Lung (tissue), 17 donors: ENCODE measurements at places on chromosomes 1 and 21. TPM values are rescaled to one million over a fixed set of nuclear protein-coding genes. Genes with fewer than 3 reads are reported as not detected.

- no peaks in the 10 kb centered on the region for H3K36me3 ChIP-seq
- no peaks in the 10 kb centered on the region for H3K4me1 ChIP-seq
- no peak overlapping the region for H3K4me3 ChIP-seq
- no peak overlapping the region for H3K27ac ChIP-seq
- no peak for DNase-seq
- peaks cover 5% of the 10 kb centered on the region for H3K27me3 ChIP-seq
Observed at GRCh38 chr1:37430103-37430985, 44.0 kb upstream of the ZC3H12A start.

DNA sequence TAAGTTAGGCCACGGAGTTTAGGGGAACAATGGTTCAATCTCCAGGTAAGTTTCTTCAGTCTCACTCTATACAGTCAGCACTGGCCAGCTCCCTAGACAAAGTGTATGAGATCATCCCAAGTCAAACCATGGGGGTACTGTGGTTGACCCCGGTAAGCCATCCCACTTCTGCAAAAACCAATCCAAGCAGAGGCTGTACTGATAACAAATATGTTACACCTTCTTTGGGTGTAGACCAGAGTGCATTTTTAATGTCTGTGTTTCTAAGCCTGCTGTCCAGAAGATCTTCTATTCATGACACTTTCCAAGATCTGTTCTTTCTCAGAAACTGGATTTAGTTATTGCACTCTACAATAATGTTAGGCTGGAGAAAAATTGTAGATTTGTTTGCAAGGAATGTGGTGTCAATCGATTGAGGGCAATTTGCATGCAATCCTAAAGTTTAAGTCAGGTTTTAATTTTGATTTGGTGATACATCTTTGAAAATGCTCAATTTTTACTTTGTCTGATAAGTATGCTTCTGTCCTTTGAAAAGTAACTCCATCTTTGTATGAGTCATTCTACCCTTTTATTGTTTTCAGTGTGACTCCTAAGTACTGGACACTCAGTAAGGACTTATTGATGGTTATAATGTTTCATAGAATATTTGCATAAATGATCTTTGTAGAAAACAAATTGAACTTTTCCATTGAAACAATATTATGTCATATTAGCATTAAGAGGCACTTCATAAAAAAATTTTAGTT lies 152.4 kb downstream of the HLX start:
- peaks cover 7% of the 10 kb centered on the region for H3K4me1 ChIP-seq
- H3K27ac ChIP-seq, result no peak overlapping the region
- H3K4me3 ChIP-seq, result no peak overlapping the region
- no peak for DNase-seq

DNA sequence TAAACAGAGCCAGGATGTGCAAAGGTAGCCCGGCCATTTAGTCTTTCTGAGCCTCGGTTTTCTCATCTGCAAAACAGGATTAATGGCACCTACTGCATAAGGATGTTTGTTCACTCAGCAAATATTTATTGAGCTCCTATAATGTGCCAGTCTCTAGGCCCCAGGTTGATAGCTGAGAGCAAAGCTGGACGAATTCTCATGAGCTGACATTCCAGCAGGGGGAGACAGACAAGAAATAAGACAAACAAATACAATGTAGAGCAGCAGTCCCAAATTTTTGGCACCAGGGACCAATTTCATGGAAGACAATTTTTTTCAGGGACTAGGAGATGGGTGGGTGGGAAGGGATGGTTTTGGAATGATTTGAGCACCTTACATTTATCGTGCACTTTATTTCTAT lies 74.3 kb upstream of the PAX7 start:
- peak; percentile 9 for DNase-seq
- no peaks in the 10 kb centered on the region for H3K4me1 ChIP-seq
- no peak overlapping the region for H3K4me3 ChIP-seq

DNA sequence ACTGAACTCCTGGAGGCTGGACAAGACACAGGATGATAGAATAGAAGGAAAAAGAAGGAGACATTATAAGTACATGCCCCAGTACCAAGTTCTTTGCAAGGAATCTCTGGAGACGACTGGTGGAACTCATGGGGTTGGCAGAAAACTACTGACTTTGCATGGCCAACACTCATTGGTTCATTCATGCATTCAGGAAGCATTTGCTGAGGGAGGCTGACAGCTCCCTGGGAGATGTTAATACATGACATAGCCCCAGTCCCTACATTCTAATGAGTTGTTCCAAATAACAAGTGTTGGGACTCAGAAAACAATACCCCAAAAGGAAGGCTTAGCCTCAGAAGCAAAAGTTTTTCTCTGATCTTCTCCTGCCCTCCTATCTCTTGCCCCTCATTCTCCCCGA lies 172.8 kb upstream of the IRF2BP2 start:
- no peaks in the 10 kb centered on the region for H3K4me1 ChIP-seq
- no peak overlapping the region for H3K27ac ChIP-seq
- H3K36me3 ChIP-seq, result no peaks in the 10 kb centered on the region
- H3K4me3 ChIP-seq, result no peak overlapping the region
- H3K27me3 ChIP-seq, result peaks cover 18% of the 10 kb centered on the region

GRCh38 chr1:211632117-211632807 lies 43.2 kb downstream of the NEK2 start:
- no peaks in the 10 kb centered on the region for H3K36me3 ChIP-seq
- no peaks in the 10 kb centered on the region for H3K4me1 ChIP-seq
- no peak for DNase-seq
- H3K27me3 ChIP-seq, result no peaks in the 10 kb centered on the region
- H3K27ac ChIP-seq, result no peak overlapping the region

GRCh38 chr21:39713905-39714304 lies 31.1 kb upstream of the IGSF5 start:
- no peak overlapping the region for H3K27ac ChIP-seq
- no peaks in the 10 kb centered on the region for H3K27me3 ChIP-seq
- no peaks in the 10 kb centered on the region for H3K4me1 ChIP-seq
- no peak for DNase-seq

- H3K4me3 ChIP-seq, result no peak overlapping the region
- no peak for DNase-seq
- no peak overlapping the region for H3K27ac ChIP-seq
- no peaks in the 10 kb centered on the region for H3K36me3 ChIP-seq
- peaks cover 3% of the 10 kb centered on the region for H3K4me1 ChIP-seq
- no peaks in the 10 kb centered on the region for H3K27me3 ChIP-seq
Observed at GRCh38 chr1:53590104-53590503, 130.9 kb downstream of the DMRTB1 start.

- no peaks in the 10 kb centered on the region for H3K27me3 ChIP-seq
- no peak for DNase-seq
- no peaks in the 10 kb centered on the region for H3K36me3 ChIP-seq
- H3K27ac ChIP-seq, result no peak overlapping the region
- H3K4me3 ChIP-seq, result no peak overlapping the region
- no peaks in the 10 kb centered on the region for H3K4me1 ChIP-seq
Observed at GRCh38 chr1:198701766-198702539, 63.1 kb downstream of the PTPRC start.

GRCh38 chr21:45877821-45878469 lies 103.6 kb upstream of the COL6A1 start:
- no peaks in the 10 kb centered on the region for H3K36me3 ChIP-seq
- H3K27ac ChIP-seq, result no peak overlapping the region
- H3K27me3 ChIP-seq, result no peaks in the 10 kb centered on the region

- H3K4me1 ChIP-seq, result no peaks in the 10 kb centered on the region
- no peak for DNase-seq
- no peak overlapping the region for H3K27ac ChIP-seq
- H3K36me3 ChIP-seq, result no peaks in the 10 kb centered on the region
- H3K27me3 ChIP-seq, result no peaks in the 10 kb centered on the region
- H3K4me3 ChIP-seq, result no peak overlapping the region
Observed at GRCh38 chr1:65393347-65393746, 27.1 kb upstream of the LEPR start.

DNA sequence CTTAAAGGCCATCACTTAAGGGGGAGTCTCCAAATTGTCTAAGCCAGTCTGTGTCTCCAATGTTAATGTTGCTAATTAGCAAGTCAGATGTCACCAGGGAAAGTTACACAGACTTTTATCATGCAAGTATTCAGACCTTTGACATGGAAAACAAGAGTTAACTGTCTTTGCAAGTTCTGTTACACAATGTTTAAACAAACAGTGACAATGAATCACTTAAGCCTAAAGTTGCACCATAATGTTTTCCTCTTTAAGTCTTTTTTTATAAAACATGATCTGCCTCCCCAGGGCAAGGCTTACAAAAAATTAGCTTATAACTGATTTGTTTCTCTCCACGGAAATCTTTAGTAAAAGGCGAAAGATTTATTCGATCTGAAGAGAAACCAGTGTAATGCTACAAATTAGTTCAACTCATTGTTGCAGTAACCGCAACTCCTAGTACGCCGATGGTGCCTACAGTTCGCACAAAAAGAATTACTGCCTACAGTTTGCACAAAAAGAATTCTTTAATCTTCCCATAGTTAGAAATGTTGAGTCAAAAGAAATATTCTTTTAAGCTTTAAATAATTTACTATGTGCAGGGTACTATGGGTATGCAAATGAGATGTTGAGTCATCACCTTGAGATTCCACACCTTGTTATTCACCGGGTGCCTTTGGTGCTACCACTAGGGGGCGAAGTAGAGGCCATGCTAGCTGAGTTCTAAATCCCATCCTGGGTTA lies 45.3 kb downstream of the HHAT start:
- no peaks in the 10 kb centered on the region for H3K27me3 ChIP-seq
- H3K4me1 ChIP-seq, result peaks cover 2% of the 10 kb centered on the region
- DNase-seq, result no peak
- no peaks in the 10 kb centered on the region for H3K36me3 ChIP-seq
- H3K4me3 ChIP-seq, result no peak overlapping the region
- H3K27ac ChIP-seq, result no peak overlapping the region

DNA sequence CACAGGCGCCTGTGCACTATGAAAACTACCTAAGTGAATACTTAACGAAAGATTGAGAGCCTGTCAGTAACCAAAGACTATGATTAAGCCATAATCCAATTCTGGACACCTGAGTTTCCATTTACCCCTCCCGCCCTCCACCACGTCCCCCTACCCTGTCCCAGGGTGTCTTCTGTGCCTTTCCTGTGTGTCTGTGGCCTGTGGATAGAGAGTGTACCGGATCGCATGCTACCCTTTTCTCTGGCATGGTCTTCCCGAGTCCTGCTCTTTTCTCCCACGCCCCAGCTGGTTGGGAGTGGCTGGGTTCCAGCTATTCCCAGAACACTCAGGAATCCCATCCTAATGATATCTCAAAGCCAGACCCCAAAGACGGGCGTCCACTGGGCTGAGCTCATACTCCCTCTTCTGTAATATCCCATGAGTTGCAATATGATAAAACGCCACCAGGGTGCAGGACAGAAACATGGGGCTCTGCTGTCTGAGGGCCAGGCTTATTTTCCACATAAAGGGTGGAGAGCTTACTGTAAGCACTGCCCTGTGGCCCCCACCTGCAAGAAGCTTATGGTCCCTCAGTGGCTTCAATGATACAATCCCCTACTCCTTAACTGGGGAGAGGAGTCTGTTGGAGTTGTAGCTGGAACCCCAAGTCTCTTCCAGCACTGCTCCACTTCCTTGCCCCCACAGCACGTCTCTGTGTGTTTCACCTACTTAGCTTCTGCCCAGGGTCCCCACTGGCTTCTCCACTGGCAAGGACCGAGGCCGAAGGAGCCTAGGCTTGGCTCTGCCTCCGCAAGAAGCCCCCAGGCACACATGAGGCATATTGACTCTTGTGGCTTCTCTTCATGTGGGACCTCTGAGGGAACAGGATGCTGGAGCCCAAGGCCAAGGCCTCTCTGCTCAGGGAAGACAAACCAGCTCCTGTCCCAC lies 17.6 kb upstream of the ALX3 start:
- peaks cover 54% of the 10 kb centered on the region for H3K27me3 ChIP-seq
- H3K27ac ChIP-seq, result no peak overlapping the region
- H3K36me3 ChIP-seq, result no peaks in the 10 kb centered on the region
- peak; percentile 32 for DNase-seq
- H3K4me3 ChIP-seq, result no peak overlapping the region

DNA sequence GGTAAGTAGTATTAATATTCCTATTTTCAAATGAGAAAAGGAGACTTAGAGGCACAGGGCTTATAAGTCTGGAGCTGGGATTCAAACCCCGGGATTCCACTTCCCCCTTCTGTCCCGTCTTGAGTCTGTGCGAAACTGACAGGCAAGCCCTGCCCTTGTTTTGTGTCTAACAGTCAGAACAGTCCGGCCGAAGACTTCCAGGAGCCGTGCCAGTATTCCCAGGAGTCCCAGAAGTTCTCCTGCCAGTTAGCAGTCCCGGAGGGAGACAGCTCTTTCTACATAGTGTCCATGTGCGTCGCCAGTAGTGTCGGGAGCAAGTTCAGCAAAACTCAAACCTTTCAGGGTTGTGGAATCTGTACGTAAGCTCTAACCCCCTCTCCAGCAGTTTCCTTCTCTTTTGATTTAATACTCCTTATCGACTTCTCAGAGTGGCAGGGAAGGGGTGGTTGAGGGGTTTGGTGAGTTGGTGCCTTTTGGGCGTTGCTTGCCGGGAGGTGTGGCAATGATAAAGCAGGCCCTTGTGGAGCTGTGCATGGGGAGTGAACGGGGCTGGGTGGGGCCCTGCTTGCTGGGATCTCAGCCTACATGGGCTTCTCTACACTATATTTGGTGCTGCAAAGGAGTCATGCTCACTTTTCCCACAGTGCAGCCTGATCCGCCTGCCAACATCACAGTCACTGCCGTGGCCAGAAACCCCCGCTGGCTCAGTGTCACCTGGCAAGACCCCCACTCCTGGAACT lies 29.4 kb downstream of the IL6R start:
- H3K27me3 ChIP-seq, result no peaks in the 10 kb centered on the region
- peak; percentile 86 for DNase-seq
- H3K36me3 ChIP-seq, result no peaks in the 10 kb centered on the region
- peak overlapping the region; percentile 71 for H3K27ac ChIP-seq
- no peak overlapping the region for H3K4me3 ChIP-seq

DNA sequence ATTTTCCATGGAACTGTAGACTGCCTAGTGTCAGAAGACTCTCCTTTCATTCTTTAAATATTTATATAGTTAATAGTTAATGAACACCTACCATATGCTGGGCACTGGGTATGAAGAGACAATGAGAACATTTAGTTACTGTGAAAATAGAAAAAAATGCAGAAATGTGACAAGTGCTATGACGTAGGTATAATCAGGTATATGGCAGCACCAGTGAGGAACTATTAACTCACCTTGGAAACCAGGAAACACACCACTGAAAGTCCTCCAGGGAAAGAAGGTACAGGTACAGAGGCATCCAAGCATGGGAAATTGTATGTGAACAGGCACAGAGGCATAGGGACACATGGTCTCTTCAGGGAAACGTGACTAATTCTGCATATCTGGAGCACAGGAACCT lies 42.3 kb downstream of the DPT start:
- no peak for DNase-seq
- no peak overlapping the region for H3K27ac ChIP-seq
- H3K27me3 ChIP-seq, result no peaks in the 10 kb centered on the region
- no peaks in the 10 kb centered on the region for H3K36me3 ChIP-seq
- H3K4me1 ChIP-seq, result no peaks in the 10 kb centered on the region

- peaks cover 12% of the 10 kb centered on the region for H3K4me1 ChIP-seq
- H3K4me3 ChIP-seq, result no peak overlapping the region
- DNase-seq, result no peak
Observed at GRCh38 chr1:41613689-41614574, 129.4 kb upstream of the EDN2 start.

- DNase-seq, result no peak
- no peaks in the 10 kb centered on the region for H3K36me3 ChIP-seq
- no peaks in the 10 kb centered on the region for H3K27me3 ChIP-seq
- H3K4me1 ChIP-seq, result no peaks in the 10 kb centered on the region
Observed at GRCh38 chr1:70090875-70091274, 114.5 kb downstream of the LRRC40 start.

Gene TP73
- total RNA-seq, result 12.3 TPM

Gene TNN
- total RNA-seq, result not detected

Gene CTSS
- 293 TPM for total RNA-seq

Gene RGSL1
- not detected for total RNA-seq

Gene LYPD8
- not detected for total RNA-seq

Gene TENT5C
- 30.1 TPM for total RNA-seq

Gene SLC35D1
- total RNA-seq, result 8.0 TPM

Gene CA14
- 0.14 TPM for total RNA-seq

Gene PDPN
- 27.9 TPM for total RNA-seq
